Stimulated activated naive CD4-positive, alpha-beta T cell (primary cell): ENCODE measurements at places on chromosomes 6 and 20.

- no peak for DNase-seq
Observed at GRCh38 chr20:62822788-62823651, 6.2 kb downstream of the COL9A3 start.

DNA sequence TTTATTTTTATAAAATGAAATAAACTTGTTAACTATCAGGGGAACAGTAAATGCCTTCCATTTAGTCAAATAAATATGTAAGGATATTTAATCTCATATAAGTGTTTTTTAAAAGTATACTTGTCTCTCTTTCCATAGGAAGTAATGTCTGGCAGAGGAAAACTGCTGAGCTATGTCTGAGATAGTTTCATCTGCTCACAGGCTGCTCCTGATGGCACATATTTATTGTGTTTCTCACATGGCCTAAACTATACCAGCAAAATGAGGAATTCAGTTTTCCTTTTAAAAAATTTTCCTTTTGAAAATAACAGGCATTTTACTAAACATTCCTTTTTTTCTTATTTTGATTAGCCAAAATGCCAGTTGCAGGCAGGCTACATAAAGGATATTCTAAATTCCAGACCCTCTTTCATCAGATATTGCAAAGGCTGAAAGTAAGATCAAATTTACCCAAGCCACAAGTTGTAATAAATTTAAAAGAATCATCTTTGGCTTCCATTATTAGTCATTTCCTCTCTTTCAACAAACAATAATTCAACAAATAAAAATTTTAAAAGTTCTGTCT lies 60.1 kb upstream of the RNF146 start:
- no peak for DNase-seq

DNA sequence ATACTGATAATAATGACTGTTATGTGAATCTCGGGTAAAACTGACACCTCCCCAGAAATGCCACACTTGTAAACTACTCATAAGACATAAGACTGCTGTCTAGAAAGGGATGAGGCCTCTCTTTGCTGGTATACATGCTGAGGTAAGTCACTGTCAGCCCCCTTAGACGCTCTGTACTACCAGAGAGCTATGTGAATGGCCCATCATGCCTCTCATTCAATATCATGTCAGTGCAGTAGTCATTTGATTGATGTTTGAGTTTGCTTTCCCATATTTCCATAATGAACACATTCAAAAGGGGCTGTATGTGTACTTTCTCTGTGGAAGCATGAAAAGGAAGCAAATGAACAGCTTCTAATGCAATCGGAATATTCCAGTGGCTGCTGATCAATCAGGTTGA lies 119.4 kb upstream of the AGPAT4 start:
- no peak for DNase-seq

- no peak for DNase-seq
Observed at GRCh38 chr6:106077881-106078280, 8.3 kb upstream of the PRDM1 start.

DNA sequence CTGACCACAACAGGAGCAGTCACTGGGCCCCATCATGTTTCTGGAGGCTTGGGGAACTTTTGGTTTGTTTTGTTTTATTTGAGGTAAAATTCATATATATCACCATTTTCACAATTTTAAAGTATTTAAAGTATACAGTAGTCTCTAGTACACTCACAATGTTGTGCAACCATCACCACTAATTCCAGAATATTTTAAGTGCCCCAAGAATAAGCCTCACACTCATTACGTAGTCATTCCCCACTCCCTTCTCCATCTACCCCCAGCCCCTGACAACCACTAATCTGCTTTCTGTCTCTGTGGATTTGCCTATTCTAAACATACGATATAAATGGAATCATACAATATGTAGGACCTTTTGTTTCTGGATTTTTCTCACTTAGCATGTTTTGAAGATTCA lies 29.0 kb downstream of the RTN4IP1 start:
- DNase-seq: no peak

- DNase-seq: no peak
Observed at GRCh38 chr6:26158076-26158580, 70.9 kb downstream of the HFE start.

DNA sequence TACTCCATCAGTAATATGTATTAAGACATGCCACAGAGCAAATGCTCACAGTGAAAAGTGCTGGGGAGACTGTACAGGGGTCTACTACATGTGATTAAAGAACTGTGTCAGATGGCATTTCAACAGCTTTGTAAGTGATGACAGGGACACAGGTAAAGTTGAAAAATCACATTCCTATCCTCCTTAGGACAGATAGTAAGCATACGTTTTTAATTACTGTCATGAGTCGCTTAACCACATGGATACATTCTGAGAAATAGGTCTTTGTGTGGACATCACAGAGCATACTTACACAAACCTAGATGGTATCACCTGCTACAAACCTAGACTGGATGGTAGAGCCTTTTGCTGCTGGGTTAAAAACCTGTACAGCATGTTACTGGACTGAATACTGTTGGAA lies 645.8 kb upstream of the AGPAT4 start:
- DNase-seq: no peak

DNA sequence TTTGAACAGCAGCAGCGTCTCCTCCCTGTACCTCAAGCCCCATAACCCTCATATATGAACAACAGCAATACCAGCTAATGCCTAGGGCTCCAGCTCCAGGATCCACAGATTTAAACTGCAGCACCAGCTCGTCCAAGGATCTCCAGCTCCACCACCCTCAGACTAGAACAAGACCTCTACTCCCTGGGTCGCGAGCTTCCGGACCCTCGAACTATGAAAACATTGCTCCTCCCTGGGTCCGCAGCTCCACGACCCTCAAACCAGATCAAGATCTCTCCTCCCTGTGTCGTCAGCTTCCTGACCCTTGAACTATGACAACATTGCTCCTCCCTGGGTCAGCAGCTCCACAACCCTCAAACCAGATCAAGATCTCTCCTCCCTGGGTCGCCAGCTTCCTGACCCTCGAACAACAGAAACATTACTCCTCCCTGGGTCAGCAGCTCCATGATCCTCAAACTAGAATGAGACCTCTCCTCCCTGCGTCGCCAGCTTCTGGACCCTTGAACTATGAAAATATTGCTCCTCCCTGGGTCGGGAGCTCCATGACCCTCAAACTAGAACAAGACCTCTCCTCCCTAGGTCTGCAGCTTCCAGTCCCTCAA lies 339.0 kb upstream of the SULF2 start:
- DNase-seq: no peak

GRCh38 chr6:149097794-149098193 lies 219.7 kb upstream of the TAB2 start:
- DNase-seq: no peak

- DNase-seq: no peak
Observed at GRCh38 chr6:62285612-62286469, at the start of gene KHDRBS2. TSS of gene KHDRBS2 (minus strand) at chr6:62286225.

GRCh38 chr6:145734486-145735355 lies 599 bp downstream of the EPM2A start:
- DNase-seq: peak; percentile 73

DNA sequence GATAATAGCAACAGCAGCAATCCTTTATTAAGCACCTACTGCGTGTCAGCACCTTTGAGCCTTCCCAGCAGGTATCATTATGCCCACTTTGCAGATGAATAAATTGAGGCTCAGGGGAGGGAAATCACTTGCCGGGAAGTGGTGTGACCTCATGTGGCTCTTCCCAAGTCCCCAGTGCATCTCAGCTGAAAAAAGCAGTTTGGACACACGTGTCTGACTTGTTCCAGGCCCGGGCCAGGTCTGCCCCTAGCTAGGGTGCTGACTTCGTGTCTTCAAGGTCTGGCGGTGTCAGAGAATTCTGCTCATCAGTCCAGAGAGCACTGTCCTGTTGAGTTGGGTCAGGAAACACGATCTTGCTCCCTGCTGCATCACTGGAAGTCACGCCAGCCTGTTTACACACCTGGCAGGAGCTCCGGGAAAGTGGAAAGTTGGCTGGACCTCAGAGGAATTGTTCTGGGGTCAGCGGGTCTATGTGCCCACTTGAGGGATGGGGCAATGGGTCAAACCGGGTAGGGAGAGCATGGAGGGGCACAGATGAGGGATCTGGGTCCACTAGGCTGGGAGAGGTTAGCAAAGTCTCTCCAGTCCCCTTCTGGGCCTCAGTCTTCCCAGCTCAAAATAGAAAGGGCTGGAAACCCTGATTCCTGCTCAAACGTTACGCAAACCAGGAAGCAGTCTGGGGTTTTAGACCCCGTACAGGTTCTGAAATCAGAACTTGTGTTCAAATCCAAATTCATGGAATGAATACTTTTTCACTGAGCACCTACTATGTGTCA lies 10.5 kb downstream of the SLC13A3 start:
- DNase-seq: no peak

DNA sequence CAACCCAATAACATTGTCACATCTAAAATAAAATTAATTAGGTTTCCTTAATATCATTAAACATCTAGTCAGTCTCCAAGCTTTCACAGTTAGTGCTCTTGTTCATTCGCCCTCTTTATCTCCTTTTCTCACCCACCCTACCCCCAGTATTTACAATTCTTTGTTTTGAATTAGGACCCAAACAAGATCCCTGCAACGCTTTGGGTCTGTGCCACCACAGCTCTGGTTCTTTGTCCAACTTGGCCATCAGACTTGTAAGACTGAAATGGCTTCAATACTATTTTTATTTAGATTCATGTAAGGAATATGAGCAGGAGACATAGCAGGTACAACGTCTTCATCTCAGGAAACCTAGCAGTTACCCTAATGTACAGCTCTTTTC lies 276.5 kb downstream of the CDKAL1 start:
- no peak for DNase-seq

- DNase-seq: no peak
Observed at GRCh38 chr6:36132246-36132895, 2.1 kb downstream of the MAPK13 start.

GRCh38 chr6:2875359-2876191 lies 27.5 kb downstream of the SERPINB9 start:
- DNase-seq: peak; percentile 50

DNA sequence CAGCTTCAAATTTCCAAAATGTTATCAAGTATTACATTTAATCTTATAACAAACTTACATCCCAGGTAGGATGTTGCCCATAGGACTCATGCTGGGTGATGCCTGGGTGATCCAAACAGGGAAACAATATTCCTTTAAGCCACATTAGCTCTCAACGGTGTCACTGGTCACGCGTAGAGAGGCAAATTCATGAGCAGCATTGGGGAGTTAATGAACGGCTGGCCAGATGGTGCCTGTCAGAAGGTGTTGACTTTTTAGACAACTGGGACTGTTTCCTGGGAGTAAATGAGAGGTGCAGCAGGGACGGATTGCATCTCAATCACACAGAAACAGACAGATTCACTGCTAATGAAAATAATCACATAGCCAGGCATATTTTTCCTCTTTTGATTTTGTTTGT lies 83.3 kb upstream of the ID4 start:
- DNase-seq: no peak

DNA sequence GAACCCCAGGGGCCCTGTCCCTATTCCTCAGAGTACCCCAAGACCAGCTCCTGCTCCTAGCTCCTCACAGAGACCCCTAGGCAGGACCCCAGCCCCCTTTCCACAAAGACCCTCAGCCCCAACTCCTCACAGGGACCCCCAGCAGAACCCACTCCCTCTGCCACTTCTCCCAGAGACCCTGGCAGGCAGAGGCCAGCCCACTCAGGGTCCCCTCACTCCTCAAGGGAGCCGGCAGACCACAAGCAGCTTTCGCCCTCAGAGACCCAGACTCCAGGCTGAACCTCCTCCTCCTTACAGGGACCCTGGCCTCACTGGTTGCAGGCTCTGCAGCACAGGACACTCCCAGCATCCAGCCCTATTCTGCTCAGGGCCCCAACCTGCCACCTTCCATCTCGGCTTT lies 575 bp downstream of the SLC44A4 start:
- DNase-seq: no peak

DNA sequence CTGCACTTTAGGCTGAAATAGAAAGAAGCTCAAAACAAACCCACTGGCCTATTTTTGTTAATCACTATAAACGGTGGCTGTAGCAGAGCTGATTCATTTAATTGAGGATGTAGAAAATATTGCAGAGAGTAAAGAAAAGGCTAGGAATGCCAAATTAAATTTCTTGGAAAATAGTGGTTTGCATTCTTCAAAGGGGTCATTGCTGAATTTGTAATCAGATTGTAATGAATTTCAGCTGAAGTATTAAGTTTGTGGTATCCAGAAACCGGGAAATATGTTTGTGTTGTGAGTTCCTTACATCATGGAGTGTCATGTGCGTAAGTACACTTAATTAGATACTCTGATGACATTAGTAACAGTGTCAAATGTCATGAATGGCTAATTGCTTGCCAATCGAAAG lies 203.0 kb downstream of the SAMD5 start:
- no peak for DNase-seq

DNA sequence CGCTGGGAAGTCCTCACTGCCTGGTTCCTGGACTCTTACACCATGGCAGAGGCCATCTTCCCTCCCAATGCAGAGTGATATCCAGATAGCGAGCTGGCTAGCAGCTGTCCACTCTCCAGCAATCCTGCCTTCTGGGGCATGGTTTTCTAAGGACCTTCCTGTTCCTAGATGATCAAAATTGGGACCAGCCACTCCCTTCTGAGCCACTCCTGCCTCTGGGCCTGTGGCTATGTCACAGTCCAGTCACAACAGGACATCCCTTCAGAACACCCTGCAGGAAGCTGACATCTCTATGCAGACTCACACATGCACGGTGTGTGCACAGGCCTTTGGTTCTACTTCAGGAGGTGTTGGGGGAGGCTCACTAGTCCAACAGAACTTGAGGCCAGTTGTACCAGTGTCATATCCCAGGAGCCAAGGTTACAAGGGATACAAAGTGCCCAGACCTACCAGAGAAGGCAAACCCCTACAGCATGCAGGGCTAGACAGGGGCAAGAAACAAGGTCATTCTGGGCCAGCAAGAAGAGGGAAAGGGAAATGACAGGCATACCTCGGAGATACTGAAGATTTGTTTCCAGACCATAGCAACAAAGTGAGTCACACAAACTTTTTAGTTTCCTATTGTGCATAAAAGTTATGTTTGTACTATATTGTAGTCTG lies 2.7 kb upstream of the MCCD1 start:
- no peak for DNase-seq

DNA sequence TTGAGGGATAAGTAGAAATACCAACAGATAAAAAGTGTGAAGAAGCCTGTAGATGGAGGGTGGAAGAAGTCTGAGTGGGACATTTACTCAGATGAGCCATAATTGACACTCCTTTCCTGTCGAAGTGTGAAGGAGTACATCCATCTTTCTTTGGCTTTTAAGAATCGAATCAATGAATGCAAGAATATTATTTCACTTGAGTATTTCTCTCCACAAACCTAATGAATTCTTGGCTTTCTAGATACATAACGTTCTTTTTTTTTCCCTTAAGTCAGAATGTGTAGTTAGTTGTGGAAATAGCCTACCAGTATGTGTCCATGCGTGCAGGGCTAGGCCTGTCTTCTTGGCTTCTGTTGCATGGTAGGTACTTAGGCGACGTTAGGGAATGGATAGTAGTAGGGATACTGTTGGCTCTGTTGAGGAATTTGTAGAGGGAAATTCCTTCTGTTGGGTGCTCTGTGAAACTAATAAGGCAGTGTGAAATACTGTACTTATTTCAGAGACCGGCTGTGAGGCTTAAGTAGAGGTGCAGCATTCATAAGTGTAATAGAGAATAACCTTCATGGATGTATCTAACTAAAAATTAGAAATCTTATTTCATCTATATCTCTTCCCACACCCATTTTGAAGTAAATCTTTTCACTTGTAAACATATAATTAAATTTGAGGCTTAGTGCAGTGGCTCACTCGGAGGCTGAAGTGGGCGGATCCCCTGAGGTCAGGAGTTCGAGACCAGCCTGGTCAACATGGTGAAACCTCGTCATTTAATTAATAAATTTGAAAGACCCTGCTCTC lies 1.5 kb downstream of the RPS18 start:
- no peak for DNase-seq
